SJCRH30 (cell line): ENCODE measurements at places on chromosomes 3 and 15. TPM values are rescaled to one million over a fixed set of nuclear protein-coding genes. Genes with fewer than 3 reads are reported as not detected.

CACNA2D2 gene
- total RNA-seq = not detected in 2 replicates

RASGRP1 gene
- total RNA-seq = 1.4 and 1.9 TPM in 2 replicates

STOML1 gene
- total RNA-seq = 3.0 and 5.1 TPM in 2 replicates

GP5 gene
- total RNA-seq = not detected in 2 replicates

ST8SIA2 gene
- 1.3 and 2.1 TPM in 2 replicates for total RNA-seq

KLHL40 gene
- total RNA-seq = 0.59 and 0.71 TPM in 2 replicates
